ENCODE measurements at places on chromosomes 5 and 9.

DNA sequence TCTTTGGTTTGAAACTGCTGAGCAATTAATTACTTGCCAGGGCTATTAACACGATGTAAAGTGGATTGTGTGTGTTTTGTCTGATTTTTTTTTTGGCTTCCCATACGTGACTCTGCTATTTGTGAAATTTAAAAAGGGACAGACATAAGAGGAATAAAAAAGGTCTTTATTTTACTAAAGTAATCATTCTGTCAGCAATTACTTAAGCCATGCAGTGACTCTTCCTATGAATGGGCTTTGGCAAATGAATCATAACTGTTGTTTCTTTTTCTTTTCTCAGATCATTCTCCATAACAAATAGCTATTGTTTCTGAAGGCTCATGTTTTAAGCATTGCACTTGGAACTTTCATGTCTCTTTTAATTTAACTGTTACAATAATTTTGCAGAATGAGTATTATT, 461.3 kb upstream of the RORB start:
- no peak for DNase-seq

GRCh38 chr5:149367249-149367971, 9.6 kb downstream of the PCYOX1L start:
- DNase-seq, result peak; percentile 40

DNA sequence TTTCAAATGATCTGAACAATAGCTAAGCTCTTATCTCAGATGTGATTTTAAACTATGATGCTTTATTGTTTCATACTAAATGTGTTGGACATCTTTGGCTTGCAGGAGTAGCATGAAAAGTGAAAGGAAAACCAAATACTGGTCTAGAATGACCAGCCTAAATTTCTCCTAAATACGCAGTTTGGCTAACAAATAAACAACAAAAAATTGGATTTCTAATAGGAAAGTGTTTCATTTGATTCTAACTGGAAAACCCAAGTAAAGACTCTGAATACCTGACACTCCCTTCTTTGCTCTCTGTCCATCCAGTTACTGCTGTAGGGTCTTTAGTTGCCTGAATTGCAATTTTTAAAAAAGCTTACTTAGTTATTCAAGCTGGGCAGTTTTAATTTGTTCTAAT, 111.7 kb upstream of the ACOT12 start:
- no peak for DNase-seq

GRCh38 chr9:137068539-137069507, 1.5 kb downstream of the SAPCD2 start:
- no peak for DNase-seq

GRCh38 chr9:2198956-2199635, 183.9 kb downstream of the SMARCA2 start:
- DNase-seq, result no peak

DNA sequence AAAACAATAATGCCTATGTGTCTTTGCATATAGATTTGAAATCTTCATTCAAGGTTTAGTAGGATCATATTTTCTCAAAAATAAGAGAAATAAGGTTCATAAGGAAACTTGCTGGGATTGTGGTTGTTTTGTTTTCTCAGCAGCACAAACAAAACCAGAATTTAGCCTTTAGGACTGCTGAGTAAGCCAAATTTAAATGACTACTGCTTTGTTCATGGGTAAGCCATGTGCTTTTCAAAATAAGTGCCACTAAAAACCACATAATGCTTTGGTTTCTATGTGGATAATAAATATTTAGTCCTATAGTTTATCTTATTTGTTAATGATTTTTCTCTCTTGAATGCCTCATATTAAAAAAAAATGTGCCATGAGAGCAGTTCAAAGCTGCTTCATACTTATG, 38.8 kb downstream of the PTCD2 start:
- DNase-seq, result no peak

- no peak for DNase-seq
Observed at GRCh38 chr9:100426189-100426529, 784 bp upstream of the MSANTD3 start.

GRCh38 chr5:132873119-132873929, at the start of gene LEAP2:
Gene LEAP2 (plus strand): TSS chr5:132873668. CDS start chr5:132873695, 27 bp downstream.
- no peak for DNase-seq

DNA sequence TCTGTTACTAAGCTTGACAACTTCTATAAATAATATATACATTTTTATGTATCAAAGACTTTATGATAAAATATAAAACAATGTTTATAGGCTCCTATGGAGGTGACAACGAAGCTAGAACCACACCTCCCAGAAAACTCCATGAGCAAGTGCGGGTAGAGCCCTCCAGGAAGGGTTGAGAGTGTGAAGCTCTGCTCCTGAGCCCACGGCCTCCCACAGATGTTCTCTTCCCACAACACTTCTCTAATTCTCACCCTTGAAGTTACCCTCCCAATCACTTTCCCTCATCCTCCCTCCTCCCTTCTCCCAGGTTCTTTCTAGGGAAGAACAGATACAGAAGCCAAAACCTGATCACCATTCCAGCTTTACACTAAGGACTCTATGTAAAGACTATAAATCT, 427.6 kb downstream of the SPOCK1 start:
- no peak for DNase-seq

GRCh38 chr5:107359033-107359915, 311.5 kb downstream of the EFNA5 start:
- no peak for DNase-seq

GRCh38 chr9:115379719-115380118, 261.8 kb upstream of the TNC start:
- DNase-seq, result no peak

GRCh38 chr5:141846031-141846430, 32.2 kb downstream of the PCDH1 start:
- DNase-seq, result no peak

DNA sequence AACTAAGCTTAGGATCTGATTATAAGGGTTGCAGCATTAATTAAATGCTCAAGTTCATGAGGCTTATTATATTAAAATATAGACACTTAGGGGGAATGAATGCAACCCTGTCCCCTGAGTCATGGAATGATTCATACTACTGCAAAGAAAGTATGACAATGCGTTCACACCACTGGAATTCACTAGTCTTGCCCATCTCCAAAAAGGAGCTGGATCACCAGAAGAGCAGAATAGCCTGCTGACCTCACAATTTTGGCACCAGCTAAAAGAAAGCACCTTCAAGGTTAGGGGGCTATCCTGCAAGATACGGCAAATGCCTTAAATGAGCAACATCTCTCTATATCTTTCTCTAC, 32.0 kb upstream of the TMED7 start:
- no peak for DNase-seq

DNA sequence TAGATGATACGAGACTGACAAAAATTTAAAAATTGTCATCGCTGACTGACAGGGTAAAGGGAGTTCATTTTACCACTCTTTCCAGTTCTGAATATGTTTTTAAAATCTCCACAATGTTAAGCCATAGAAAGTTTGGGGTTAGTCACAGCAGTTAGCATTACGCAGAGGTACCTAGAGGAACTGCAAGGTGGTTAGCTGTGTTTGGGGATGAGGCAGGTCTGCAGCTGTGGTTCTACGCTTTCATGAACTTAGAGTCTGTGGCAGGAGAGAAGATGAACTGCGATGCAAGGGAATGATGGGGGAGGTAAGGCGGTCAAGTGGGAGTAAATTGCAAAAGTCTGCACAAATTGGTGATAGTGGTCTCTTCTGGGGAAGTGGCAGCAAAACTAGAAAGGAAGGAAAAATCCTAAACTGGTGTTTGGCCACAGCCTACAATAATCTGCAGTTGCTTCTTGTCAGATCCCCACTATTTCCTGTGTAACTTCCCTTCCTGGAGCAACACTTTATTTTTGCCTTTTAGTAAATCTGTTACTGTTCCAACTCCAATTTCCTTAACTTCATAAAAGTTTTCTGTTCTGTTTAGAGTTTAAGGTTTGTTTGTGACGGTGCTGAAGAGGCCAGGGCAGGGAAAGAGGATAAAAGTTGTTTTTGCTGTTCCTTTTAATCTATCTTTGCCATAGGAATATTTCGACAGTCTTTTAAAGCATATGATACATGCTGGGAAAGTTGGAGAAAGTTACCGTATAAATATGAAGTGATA, 38.6 kb upstream of the SNX2 start:
- no peak for DNase-seq

DNA sequence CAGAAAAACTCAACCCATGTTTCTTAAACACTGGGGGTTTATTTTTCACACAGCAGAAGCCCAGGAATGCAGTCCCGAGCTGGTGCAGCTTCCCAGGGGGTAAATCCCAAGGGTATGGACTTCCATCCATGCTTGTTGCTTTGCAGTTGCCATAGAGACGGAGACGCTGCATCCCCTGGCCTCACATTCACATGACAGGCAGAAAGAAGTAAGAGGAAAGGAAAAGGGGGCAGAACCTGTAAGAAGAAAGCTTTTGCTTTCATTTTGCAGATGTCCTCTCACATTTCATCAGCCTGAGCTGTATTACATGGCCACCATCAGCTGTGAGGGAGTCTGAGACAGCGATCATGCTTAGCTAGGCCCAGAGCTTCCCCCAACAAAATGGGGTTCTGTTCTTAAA, 321.0 kb downstream of the AGTPBP1 start:
- DNase-seq, result no peak

Measured in T-cell (primary cell).